GM20000 (cell line): ENCODE measurements at places on chromosomes 3 and 15.

DNA sequence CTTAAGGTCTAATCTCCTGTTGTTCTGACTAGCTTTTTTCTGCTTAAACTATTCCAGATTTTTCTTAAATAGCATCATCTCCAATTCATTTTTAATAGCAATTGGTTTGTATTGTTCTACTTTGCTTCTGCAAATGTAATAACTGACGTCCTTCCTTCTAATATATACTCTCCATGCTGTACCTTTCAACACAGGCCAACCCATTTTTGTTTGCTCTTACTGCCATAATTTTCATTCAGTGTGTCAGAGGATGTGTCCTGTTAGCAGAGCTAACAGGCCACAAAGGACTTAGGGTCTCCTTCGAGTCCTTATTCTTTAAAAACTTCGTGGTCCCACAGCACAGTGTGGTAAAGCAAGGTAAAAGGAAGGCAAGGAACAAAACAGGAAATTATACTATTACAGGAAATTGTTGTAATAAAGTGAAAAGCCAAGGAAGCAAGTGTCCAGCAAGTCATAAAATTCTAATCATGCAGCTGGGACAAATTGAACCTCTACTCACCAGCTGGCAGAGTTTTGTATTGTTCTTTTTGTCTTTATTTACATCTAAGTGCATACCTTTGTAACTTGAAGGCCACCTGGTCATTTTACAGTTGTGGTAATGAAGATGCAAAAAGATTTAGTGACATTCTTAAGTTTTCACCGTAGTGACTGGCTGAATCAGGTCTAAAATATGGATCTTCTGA, 64.9 kb upstream of the ZBTB20 start:
- no peak for DNase-seq

- no peak for DNase-seq
Measured at GRCh38 chr3:147699175-147699838, 290.1 kb downstream of the ZIC1 start.

GRCh38 chr15:57356178-57356577, 20.1 kb upstream of the CGNL1 start:
- DNase-seq, result no peak

DNA sequence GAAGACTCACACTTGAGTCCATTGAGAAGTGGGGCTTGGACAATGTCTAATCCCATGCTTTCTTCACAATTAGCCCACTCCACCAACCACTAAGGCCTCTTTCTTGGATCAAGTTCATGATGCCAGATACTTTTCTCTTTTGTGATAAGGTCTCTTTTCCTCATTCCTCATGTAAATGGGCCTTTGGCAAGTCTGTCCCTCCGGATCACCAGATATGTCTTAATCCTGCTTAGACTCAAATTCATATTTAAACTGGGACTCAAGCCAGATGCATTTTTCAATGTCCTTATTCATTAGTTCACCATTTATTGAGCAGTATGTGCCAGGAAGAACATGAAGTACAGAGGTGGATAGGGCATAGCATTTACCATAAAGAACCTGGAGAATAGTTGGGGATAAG, 671.1 kb downstream of the TBL1XR1 start:
- no peak for DNase-seq

DNA sequence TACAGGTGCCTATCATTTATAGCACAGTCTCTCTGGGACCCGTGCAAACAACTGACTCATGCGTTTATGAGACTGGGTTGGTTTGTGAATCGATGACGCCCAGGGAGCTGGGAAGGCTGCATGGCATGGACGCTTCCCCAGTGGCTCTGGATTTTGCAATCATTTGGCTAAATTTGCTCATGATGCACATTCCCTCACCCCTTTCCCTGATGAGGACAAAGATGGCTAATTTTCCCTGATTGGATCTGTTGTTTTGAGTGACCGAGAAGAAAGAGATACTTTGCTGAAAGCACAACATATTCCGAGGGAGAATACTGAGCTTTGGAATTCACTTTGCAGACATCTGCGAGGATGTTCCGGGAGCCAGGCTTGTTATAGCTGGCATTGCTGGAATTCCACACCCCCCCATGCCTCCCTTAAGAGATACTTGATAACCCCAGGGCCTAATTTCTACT, 51.1 kb downstream of the CGNL1 start:
- DNase-seq, result no peak

DNA sequence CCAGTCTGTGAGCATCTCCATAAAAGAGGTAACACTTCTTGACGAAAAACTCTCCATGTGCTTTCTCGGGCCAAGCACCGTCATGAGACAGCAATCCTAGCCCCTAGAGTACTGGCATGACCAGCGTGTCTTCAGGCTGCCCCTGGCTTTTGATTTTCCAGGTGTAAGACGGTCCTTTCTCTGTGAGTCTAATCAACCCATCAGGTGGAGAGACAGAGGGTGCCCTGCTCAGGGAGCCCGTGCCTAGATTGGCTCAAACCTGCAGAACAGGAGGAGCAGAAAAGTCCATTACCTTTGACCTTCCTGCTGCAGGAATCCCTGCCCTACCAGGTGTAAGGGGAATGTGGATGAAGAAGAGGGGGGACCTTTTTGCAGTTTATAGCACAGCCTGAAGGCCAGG, 109.5 kb upstream of the CHRM5 start:
- DNase-seq, result no peak

- DNase-seq, result no peak
Measured at GRCh38 chr15:74165461-74165860, 8.0 kb upstream of the ISLR start.
